ENCODE measurements at places on chromosomes 5 and 9.

GRCh38 chr9:35882263-35882848, 12.2 kb upstream of the OR13J1 start:
- DNase-seq: peak; percentile 79

GRCh38 chr5:1493941-1494340, 29.8 kb downstream of the LPCAT1 start:
- DNase-seq: no peak

GRCh38 chr9:32811246-32811645, 27.9 kb downstream of the TMEM215 start:
- no peak for DNase-seq

- no peak for DNase-seq
Measured at GRCh38 chr5:67886761-67887160, 328.8 kb upstream of the PIK3R1 start.

- DNase-seq: peak; percentile 67
Measured at GRCh38 chr9:137156567-137157375, 13.1 kb downstream of the LRRC26 start.

GRCh38 chr9:2359891-2360471, 261.6 kb upstream of the VLDLR start:
- DNase-seq: no peak

GRCh38 chr9:40913096-40913719, 215.3 kb downstream of the FOXD4L6 start:
- DNase-seq: no peak

- DNase-seq: no peak
Measured at GRCh38 chr5:77824981-77825380, 48.8 kb upstream of the TBCA start.

- DNase-seq: no peak
Measured at GRCh38 chr9:650362-650761, 191.1 kb upstream of the DMRT1 start.

- DNase-seq: no peak
Measured at GRCh38 chr9:127349483-127350113, 47.4 kb upstream of the SLC2A8 start.

GRCh38 chr5:8418049-8418426, 549.1 kb downstream of the MTRR start:
- DNase-seq: no peak

DNA sequence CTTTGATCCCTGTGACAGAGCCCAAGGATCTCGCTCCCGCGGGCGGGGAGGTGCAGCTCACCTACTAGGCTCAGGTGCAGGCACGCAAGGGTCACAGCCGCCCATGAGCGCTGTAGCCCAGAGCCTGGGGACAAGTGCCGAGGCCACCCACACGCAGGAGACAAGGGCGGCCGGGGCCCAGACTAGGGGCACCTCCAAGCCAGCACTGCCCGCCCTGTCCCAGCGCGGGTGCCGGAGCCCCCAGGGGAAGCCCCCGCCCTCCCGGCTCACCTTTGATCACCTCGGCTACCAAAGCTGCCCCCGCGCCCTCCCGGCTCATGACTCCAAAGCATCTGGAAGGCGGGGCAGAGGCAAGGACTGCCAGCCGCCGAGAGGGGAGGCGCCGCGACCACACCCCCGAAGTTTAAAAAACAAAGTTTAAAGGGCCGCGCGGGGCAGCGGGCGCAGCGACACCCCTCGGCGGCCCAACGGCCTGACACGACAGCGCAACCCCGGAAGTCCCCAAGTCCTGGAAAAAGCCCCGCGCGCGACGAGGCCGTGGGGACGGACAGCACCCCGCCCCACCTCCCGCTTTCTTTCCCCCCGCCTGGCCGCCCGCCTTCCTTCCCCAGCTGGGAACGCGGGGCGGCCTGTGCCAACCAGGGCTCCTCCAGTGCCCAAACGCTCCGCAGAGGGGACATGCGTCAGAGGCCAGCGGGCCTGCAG, 53.0 kb downstream of the CDC14B start:
- DNase-seq: peak; percentile 57

DNA sequence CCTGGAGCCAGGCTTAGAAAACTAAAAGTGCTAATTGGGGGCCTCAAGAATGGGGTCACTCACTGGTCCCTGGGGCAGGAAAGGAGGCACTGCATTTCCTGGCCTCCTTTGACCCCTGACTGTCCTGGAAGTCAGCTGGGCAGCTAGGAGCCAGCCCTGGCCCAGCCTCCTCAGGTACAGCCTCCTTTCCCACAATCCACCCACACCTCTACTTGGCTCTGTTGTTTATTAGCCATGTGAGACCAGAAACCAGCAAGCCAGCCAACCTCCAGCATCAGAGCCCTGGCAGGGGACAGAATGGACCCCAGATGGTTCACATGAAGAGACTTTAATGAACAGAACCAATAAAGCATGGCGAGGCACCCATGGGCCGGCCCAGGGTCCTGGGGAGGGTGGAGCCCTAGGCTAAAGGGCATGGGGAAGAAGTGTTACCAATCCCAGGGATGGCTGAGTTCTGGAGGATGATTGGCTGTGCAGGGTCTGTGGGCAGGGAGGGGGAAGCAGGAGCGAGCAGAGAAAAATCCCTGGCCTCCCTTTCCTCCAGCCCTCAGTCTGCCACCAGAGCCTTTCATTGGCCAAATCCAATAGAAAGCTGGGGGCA, 55.3 kb upstream of the ANGPTL2 start:
- DNase-seq: no peak

DNA sequence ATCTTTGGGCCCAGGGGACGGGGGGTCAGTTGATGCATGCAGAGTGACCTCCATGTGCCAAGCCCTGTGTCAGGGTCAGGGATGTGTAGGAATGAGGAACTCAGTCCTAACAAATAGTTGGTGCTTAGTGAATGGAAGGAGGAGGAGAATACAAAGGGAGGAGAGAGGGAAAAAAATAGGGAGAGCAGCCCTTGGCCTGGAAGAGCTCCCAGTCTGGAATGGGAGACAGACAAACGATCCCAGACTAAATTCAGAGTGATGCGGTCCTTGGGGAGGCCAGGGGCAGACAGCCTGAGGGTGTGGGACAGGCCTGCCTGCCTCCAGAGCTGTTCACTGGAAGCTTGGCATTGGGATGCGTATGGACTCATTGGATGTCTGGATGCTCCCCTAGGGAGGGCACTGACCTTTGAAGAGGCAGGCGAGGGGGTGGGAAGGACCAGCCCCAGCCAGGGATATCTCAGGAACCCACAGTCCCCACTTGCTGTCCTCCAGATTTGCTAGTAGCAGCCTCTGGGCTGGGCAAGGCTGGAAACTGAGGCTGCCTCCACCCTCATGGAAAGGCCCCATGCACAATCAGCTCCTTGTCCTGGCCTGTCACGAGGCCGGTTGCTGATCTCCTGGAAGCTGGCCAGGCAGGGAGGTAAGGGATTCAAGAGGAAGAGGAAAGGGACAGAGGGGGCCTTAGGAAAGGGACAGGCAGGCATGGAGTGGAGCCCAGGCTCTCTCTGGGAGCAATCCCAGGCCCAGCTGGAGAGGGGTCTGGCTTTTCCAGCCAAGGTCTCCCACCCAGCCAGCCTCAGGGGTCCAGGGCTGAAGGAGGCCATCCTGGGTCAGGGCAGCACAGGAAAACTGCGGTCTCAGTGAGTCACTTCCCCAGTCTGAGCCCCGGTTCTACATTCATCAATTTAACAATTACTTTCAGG, 69.0 kb upstream of the GGTA1 start:
- DNase-seq: no peak

DNA sequence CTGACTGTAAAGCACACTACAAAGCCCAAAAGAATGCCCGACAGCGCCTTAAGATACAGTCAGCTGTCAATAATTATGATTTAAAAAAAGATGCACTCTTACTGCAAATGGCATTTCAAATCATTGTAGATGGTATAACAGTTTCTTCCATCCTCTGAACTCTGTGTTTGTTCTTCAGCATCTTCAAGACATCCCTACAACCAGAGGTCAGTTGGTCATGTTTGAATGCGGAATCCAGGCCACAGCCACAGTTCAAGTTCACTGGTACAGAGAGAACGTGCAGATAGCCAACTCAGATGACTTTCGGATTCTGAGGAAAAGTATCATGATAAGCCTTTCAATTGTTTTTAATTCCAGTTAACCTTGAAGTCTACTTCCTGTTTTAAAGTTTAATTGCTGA, 8.7 kb upstream of the MYOT start:
- no peak for DNase-seq

GRCh38 chr5:172769342-172769615, 1.7 kb downstream of the DUSP1 start:
- DNase-seq: no peak

GRCh38 chr9:133167096-133167730, 3.5 kb upstream of the GBGT1 start:
- no peak for DNase-seq

- no peak for DNase-seq
Measured at GRCh38 chr9:137866226-137867141, 11.1 kb upstream of the CACNA1B start.

DNA sequence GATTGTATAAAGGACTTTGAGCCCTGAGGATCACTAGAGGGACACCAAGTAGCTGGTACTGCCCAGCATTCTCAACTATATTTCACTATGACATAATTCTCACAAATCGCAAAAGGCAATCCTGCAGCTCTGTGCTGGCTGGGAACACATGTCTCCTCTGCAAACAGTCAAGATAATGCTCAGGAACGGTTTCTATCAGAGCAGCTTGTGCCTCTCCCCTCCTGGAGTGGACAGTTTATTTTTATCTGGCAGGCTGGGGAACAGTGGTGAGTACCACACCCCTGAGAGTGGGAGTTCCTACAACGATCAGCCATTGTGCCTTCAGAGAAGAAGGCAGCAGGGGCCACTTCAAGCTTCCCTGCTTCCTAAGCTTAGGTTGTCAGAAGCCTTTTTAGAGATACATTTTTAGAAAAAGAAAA, 65.8 kb downstream of the ERAP1 start:
- DNase-seq: no peak

- DNase-seq: no peak
Measured at GRCh38 chr5:135568923-135569360, 9.8 kb downstream of the CXCL14 start.

DNA sequence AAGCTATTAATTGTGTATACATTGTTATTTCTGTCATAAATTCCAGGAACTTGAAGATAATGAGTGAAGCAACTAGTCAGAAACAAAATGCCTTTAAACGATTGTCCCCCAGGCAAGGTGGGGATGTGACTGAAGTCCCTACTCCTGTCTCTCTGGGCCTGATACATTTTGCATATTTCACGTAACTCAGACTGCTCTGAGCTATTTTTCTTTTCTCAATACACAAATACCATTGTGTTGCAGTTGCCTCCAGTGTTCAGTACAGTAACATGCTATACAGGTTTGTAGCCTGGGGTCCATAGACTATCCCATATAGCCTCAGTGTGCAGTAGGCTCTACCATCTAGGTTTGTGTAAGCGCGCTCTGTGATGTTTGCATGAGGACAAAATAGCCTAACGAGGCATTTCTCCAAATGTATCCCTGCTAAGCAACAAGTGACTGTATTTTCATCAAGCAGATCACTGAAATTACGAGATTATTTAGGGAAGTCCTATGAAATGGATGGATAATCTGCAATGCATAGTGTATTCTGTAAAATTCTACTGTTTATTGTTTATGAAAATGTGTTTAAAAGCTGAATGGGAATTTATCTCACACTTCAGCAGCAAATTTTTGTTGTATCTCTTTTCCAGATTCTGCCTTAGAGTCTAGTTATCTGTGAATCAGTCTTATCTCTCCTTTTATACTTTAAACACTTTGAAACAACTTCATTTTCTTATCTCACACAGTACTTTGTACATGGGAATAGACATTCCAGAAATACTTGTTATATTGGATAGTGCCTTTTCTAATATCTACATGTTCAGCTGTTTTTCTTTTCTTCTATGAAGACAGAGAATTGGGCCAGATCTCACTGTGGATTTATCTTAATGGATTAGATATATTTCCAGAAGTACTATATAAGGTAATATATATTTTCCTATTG, 150.5 kb downstream of the CD180 start:
- DNase-seq: no peak

DNA sequence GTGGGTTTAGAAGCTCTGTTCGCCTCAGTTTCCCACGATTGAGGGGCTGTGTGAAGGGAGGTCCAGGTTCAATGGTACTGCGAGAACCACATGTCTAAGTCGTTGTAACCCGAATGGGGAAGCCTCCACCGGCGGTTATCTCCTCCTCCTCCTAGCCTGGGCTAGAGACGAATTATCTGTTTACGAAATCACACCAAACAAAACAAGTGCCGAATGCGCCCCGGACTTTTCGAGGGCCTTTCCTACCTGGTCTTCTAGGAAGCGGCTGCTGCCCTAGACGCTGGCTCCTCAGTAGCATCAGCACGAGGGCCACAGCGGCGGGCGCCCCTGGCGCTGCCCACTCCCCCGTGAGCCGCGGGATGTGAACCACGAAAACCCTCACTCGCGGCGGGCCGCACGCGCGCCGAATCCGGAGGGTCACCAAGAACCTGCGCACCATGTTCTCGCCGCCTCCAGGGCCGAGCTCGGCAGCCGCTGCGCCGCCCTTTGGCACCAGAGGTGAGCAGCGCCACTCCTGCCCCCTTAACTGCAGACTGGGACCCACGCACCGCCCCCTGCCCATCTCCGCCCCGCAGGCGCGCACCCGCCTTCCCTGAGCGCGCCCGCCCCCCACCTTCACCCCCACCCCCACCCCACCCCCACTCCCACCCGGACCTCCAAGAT, at the start of gene CDKN2A:
Gene CDKN2A, minus strand, starts transcription at position 500 of the 663 bp plus-strand sequence.
- DNase-seq: no peak

DNA sequence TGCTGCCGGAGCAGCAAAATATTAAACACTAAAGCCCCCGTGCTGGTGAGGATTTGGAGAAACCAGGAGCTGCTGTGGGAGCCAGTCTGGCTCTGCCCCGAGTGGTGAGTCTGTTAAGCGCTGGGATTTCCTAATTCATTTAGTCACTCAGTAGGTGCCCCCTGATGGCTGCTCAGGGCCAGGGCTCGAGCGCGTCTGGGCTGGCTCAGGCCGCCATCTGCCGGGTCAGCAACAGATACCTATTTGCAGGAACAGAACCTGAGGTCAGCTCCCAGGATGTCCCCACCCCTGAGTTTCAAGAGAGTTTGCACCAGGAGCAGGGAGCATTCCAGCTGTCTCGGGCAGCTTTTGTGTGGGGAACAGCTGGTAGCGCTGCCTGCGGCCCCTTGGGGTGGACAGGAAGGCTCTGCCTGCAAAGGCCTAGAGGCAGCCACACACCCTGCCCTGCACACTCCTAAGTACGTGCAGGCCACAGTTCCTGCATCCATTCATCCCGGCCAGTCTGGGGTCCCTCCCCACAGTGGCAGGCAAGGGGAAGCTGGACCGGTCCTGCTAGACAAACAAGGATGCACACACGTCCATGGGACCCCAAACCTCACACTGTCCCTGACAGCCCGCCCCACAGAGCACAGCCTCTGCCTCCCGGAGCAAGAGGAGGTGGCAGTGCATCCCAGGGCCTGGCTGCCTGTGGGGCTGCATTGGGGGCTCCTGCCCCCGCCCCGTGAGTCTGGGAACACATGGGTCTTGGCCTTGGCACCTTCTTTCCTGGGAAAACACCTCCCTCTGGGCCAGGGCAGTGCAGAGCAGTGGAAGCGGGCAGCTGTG, 83.7 kb downstream of the ADAMTS2 start:
- DNase-seq: no peak

All from activated T-cell treated with anti-CD3 and anti-CD28 coated beads for 4 hours (primary cell).